H1 (cell line): ENCODE measurements at places on chromosomes 16 and 17.

GRCh38 chr17:6269478-6269877, 165.4 kb downstream of the AIPL1 start:
- peak; percentile 80 for DNase-seq

DNA sequence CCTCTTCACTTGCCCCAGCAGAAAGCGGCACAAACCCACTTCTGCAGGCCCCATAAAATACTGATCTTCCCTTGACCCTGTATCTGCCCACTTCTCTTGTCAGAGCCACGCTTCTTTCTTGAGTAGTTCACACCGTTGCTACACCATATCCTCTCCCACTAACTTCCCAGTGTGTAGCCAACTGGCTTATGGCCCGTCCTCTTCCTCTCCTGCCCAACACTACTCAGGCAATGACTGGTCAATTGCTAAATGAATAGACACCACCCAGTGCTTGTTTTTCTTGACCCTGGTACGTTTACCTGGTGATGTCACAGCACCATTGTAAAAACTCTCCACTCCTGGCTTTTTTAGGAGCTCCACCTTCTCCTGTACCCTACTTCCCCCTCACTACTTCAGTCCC, 86.9 kb downstream of the NDEL1 start:
- no peak for DNase-seq

DNA sequence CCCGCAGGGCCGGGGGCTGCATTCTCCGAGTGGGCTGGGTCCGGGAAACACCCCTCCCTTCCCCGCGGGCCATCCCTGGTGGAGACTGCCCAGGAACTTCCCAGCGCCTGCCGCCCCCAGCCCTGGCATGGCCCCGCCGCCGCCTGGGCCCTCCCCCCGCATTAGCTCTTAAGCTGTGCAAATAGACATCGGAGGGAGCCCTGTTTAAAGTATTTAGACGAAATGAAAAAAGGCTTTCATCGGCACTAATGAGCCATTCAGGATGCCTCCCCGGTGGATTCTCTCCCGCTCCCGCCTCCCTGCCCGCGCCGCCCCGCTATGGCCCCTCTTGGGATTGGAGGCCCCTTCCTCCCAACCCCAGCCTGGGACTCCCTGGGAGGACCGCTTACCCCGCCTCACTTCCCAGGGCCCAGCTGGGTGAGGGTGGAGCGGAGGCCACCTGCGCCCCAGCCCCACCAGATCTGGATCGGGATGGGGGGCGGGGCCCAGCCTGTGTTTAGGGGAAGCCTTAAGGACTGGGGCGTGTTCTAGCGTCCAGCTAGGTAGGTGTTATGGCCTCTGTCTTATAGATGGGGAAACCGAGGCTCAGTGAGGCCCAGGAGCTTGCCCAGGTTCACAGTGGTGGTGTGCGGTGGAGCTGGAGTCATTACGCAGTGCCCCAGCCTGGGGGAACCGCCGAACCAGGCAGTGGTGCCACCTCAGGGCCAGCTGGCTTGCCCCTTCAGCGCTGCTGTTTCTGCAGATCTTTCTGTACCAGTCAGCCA, 19.7 kb downstream of the SEZ6 start:
- peak; percentile 81 for DNase-seq

DNA sequence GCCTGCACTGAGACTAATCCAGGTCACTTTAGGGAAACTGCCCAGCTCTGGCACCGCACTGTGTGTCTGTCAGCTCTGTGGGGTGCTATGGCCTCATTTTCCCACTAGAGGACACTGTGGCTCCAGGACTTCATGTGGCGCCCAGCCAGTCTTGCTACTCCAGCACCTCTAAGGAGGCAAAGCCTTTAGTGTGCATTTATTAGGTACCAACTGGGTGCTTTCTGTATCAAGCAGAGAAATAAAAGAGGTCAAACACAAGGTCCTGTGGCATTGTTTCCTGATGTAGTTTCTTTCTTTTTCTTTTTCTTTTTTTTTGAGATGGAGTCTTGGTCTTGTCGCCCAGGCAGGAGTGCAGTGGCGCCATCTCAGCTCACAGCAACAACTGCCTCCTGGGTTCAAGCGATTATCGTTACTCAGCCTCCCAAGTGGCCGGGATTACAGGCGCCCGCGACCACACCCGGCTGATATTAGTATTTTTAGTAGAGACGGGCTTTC, 12.5 kb upstream of the RHBDL3 start:
- DNase-seq, result peak; percentile 59

GRCh38 chr17:41483991-41484826, 3.3 kb upstream of the KRT35 start:
- DNase-seq, result no peak

GRCh38 chr16:49540836-49541235, 167.2 kb downstream of the C16orf78 start:
- no peak for DNase-seq

- DNase-seq, result no peak
These were observed 198.6 kb downstream of the AATF start for GRCh38 chr17:37147301-37147812.

DNA sequence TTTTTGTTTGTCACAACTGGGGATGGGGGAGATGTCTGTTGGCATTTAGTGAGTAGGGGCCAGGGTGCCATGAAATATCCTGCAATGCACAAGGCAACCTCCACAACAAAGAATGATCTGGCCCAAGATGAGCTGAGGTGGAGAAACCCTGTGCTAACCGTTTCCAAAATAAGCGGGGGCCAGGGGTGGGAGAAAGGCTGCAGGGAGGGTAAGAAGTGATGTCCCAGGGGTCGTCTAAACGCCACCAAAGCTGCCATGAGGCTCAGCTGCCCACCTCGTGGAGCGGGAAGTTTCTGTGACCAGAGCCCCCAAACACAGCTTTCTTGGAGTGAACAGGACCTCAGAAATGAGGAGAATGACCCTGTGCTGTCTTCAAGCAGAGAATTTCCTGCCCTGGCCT, 76.5 kb upstream of the CDH5 start:
- DNase-seq, result no peak

DNA sequence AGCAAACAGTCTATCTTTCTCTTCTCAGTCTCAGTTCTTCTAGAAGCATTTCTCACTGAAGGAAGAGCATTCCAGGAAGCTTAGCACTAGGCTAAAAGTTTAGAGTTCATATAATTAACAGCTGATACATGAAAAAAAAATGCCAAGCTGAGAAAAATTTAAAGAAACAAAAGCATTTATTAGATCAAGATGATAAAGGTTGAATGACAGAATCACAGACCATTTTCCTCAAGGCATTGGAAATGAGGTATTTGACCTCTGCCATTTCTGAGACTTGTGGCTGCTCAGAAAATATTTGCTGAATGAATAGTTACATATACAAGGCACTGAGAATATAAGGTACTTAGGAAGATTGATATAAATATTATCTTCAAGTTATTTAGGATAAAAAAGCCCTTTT, 901.6 kb upstream of the GOT2 start:
- no peak for DNase-seq
